ENCODE measurements at places on chromosomes 1 and 21.

DNA sequence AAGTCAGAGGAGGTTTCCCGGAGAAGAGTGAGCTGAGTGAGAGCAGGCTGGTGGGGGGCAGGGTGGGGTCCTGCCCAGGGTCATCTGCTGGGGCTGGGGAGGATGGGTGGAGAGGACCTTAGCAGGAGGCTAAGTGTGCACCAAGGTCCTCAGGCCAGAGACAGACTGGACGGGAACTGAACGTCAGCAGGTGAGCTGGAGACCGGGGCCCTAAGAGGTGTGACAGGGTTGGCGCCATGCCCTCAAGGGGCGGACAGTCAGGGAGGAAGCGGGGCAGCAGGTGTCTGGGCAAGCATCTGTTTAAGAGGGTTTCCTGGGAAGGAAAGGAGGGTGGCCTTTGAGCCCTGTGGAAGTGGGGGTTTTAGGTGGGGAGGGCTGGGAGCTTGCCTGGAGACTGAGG is 13.6 kb upstream of the PTPN7 start:
- no peak for DNase-seq

GRCh38 chr1:73676186-73676585 is 521.8 kb downstream of the LRRIQ3 start:
- no peak for DNase-seq

GRCh38 chr1:33025761-33026160 is 10.9 kb downstream of the AK2 start:
- no peak for DNase-seq

GRCh38 chr1:111222308-111223125 is 5.0 kb upstream of the CHI3L2 start:
- no peak for DNase-seq

GRCh38 chr1:44881011-44881632 is 38.1 kb upstream of the PTCH2 start:
- no peak for DNase-seq

- DNase-seq, result no peak
Observed at GRCh38 chr1:221989741-221990140, 247.9 kb upstream of the DUSP10 start.

DNA sequence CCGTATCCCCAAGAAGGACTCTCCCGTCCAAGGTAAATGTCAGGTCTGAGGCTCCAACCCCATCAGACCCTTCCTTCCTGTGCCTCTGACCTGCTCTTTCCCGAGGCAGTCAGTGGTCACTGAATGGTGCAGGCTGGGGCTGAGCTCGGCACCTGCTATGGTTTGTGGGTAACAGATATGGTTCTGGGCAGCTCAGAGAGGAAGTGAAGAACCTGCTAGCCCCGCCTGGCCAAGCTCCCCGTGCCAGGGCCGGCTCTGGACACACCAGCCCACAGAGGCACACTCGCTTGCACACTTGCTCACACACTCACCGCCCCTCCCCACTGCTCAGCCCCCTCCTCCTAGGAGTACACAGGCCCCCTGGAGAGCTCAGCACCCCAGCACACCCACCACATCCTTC is 16.4 kb downstream of the NCMAP start:
- no peak for DNase-seq

GRCh38 chr21:45110873-45111624 is 36.7 kb downstream of the ADARB1 start:
- DNase-seq, result no peak

GRCh38 chr1:16440470-16441281 is at the start of gene NECAP2:
Gene NECAP2, plus strand, starts transcription at chr1:16440724. Its CDS starts 38 bp downstream, at chr1:16440762.
- peak; percentile 18 for DNase-seq

GRCh38 chr1:195886000-195886399 is 722.2 kb downstream of the KCNT2 start:
- DNase-seq, result no peak

DNA sequence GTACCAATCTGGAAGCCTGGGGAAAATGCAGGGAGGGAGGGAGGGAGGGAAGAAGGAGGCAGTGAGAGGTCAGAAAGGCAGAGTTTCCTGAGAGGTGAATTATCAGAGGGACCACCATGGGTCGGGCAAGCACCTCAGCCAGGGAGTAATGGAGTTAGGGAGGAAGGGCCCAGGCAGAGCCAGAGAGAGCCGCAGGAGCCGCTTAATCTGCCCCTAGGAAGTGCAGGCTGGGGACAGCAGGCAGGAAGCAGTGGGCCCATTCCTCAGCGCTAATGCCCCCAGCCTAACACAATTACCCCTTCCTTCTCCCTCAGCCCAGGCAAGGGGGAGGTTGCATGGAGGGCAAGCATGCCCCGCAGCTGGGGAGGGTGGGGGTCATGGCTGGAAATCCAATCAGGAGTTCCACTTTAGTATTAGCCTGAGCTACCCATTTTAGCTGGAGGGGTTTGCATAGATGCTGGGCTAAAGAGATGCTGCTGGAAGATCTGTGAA is 109.0 kb downstream of the TMEM53 start:
- DNase-seq, result no peak

DNA sequence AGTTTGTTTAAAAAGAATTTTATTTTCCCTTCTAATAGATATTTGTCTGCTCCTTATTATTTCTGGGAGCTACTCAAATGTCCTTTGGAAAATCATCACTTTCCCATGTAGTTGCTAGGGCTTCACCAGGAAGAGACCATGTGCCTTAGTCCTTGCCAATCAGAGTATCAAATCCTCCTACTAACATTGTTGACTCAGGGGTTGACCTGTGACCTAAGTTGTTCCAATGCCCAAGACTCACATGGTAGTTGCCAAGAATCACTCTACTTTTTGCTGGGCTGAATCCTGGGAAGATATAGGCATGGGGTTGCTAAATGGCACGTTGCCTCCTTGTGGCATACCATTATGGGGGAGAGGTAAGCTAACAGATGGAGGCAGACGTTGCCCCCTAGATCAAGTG is 58.2 kb upstream of the FOXD3 start:
- DNase-seq, result no peak

GRCh38 chr1:74579425-74579824 is 67.0 kb upstream of the LRRC53 start:
- no peak for DNase-seq

DNA sequence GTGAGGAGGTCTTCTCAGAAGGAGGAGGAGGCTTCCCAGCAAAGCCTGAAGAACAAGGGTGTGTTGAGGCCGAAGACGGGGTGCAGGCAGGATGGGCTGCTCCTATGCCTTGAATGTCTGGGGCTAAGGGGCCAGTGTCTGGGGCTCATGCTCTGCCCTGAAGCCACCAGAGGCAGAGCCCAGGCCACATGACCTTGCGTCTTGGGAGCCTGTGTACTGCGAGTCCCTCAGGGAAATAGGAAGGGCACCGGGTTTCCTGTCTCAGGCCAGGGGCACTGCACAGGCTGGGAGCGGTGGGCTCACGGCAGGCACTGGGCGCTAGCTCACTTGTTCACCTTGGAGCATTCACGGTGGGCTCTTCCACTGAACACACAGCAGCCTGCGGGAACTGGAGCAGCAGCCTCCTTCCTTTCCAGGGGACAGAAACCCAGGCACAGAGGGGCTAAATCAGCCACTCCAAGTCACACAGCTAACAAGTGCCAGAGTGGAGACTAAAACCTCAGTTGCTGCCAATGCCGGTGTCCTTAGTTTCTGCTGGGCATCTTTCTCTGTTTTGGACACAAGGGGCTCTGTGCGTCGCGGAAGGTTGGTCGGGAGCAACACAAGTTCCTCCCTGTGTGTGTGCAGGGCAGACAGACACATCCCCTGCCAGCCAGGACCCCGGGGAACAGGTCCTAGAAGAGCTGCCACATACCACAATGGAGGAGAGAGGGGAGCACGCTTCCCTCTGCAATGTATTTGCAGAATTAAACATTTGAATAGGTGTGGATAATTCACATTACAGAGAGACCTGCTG is 104.8 kb upstream of the C1orf174 start:
- no peak for DNase-seq

DNA sequence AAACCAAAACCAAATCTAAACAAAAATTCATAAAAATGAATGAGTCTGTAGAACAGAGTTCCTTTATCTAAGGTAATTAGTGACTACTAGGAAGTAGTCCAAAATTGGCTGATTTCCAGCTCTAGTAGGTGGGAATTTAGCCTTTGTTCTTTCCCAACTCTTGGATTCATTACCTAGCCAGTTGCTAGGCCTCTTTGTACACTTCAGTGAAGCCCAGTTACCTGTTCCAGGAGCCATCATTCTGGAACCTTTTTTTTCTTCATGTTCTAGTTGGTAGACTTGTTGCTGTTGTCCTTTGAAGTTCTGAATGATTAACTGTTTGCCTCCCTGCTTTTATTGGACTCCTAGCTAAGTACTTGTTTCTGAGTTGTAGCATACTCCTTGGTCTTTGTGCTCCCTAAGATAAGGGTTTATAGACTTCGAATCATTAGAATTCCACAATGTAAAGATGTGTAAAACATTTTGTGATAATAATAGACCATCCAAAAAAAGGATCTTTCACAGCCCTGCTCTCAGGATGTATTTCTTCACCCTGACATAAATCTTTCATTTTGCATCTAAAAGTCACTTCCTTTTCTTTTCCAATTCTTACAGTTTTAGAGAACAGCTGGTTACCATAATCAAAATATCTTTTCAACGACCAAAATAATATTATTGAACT is 9.8 kb downstream of the PLA2G4A start:
- DNase-seq, result no peak

GRCh38 chr1:41813755-41814745 is 104.7 kb downstream of the HIVEP3 start:
- DNase-seq, result no peak

DNA sequence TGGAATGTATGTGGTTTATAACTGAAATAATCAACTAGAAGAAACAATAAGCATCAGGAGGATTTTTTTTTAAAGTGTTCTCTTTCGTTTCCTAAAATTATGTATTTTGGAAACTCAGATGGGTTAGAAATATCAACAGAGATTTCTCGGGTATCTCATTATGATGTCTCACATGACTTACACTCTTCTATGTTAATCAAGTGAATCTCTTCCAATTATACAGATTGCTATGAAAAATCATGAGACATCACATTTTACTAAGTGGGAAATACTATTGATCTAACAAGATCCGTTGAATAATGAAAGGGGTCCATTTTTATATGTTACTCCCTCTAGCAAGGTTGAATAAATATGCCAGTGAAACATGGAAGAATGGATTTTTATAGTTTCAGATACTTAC is 54.7 kb upstream of the NRIP1 start:
- no peak for DNase-seq

All from esophagus squamous epithelium (tissue), 5 donors.